Muscle of leg (tissue), 16 donors: ENCODE measurements at places on chromosomes 3 and 15.

- peak; percentile 67 for DNase-seq
Observed at GRCh38 chr3:100709842-100710260, 557 bp downstream of the TFG start.

- DNase-seq = no peak
Observed at GRCh38 chr3:189519458-189519857, 111.7 kb upstream of the TP63 start.

DNA sequence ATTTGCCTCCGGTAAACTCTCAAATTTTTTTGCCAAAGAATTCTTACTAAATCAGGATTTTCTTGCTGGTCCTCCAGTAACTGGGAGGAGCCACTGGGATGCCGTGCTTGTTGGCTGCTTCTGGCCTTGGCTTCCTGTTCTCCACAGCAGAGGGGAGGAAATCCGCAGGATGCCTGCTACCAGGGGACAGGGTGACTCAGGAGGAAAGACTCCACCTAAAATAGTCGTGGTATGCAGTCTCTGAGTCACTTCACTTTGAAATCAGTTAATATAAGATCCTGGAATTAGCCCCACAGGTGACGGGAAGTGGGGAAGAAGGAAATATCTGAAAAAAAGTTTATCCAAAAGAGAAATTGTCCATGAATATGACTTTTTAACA lies 6.5 kb upstream of the TM4SF18 start:
- DNase-seq = peak; percentile 77

- DNase-seq = no peak
Observed at GRCh38 chr3:196232154-196232881, 16.0 kb downstream of the SLC51A start.

- DNase-seq = peak; percentile 76
Observed at GRCh38 chr3:25510797-25511196, 82.7 kb downstream of the RARB start.

DNA sequence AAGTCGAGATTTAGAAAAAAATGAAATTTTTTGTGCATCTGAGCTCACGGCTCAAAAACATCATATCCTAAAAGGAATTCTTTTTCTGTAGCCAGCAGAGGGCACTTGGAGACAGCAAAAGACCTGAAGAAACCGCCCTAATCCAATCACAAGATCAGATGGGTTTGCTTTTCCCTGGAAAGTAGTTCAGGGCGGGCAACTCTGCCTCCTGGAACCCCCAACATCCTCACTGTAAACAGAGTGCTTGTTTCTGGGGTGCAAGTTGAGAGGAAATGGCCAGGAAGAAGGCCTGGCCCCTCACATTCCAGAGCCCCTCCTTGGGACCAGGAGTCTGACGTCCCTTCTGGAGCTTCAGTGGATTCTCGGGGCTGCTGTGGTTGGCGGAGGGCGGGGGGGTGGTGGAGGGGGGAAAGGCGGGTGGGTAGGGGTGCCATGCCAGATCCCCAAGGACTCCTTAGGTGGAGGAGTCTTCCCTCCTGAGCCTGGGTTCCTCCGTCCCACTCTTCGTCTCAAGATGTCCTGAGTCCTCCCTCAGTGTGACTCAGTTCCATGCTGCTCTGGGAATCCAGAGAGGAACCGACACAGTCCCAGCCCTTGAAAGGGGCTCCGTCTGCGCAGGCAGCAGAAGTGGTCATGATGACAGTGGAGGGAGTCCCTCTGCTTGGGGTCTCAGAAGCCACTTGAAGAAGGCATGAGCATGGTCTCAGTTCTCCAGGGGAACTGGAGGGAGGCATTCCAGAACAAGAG lies 35.9 kb downstream of the CCK start:
- peak; percentile 73 for DNase-seq

GRCh38 chr3:17643691-17644090 lies 98.7 kb downstream of the TBC1D5 start:
- no peak for DNase-seq

- DNase-seq = no peak
Observed at GRCh38 chr3:184388164-184388935, 8.5 kb downstream of the CHRD start.

DNA sequence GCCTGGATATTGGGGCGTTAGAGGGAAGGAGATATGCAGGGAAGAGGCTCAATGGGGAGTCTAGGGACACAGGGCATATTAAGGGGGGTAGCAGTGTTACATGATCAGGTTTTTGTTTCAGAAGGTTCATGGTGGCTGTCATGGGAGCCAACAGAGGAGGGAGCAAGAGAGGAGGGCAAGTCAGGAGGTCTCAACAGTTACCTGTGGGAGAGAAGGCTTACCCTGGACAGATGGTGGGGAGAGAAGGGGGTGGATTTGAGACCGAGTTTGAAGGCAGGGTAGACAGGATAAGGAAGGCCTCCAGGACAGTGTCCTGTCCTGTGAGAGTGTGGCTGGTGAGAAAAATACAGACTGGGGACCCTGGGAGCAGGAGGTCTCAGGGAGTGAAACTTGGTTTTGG lies 3.8 kb upstream of the WNT7A start:
- no peak for DNase-seq

GRCh38 chr3:55557549-55557948 lies 70.4 kb upstream of the WNT5A start:
- DNase-seq = no peak

- no peak for DNase-seq
Observed at GRCh38 chr15:84766461-84767035, 18.2 kb downstream of the ZNF592 start.

- DNase-seq = no peak
Observed at GRCh38 chr3:23372285-23372684, 169.2 kb downstream of the UBE2E2 start.

GRCh38 chr15:80489030-80489594 lies 84.9 kb downstream of the ARNT2 start:
- DNase-seq = peak; percentile 73

DNA sequence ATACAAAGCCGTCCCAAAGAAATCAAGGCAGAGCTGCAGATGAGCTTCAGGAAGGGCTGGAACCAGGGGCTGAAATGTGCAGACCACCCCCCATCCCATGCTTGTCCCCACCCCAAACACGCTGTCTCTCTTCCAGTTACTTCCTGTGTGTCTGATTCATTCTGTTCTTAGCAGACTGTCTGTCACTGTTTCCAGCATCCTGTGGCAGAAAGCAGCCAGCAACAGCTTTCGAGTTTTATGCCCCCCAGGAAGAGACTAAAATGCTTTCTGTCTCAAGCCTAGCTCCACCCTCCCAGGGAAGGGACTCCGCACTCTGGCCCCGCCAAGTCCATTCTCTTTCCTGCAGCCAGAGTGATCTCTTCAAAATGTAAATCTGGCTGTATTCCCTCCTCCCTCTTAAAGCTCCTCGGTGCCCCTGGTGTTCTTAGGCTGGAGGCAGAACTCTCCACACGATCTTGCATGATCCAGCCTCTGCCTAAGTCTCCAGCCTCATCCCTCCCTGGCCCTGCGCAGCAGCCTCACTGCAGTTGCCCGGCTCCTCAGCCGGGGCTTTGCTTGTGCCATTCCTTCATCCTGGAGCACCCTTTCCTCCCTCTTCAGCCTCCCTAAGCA lies 41.5 kb downstream of the HRH1 start:
- peak; percentile 69 for DNase-seq

DNA sequence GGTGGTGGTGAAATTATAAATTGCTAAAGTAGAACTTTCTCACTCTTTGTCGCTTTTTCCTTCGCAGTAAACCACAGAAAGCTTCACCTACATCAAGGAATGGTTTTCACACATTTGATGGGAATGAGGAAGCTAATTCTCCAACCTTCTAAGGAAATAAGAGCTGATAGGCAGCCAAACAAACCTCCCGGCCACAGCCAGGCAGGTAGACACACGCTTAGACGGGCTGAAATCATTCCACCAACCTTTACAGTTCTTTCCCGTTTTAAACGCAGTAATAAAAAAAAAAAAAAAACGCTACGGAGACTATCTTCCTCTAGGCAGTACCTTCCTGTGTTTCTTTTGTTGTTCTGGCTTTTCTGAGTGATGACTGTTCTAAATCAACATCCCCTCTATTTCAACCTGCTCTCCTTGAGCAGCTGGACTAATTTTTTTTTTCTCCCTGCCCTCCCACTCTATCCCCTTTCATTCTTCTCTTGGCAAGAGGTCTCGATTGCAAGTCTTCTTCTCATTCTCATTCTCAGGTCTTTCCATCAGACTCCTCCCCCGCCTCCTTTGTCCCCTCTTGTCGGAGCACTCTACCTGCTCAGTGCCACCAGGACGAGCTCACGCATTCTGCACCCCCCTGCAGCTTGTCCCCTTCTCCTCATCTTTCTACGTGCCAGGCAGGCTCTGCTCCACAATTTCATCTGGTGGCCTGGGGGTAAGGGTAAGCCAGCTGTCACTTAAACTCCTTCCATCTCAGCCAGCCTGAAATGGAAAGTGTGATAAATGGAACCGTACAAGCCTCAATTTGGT lies 391.1 kb upstream of the MDFIC2 start:
- no peak for DNase-seq

DNA sequence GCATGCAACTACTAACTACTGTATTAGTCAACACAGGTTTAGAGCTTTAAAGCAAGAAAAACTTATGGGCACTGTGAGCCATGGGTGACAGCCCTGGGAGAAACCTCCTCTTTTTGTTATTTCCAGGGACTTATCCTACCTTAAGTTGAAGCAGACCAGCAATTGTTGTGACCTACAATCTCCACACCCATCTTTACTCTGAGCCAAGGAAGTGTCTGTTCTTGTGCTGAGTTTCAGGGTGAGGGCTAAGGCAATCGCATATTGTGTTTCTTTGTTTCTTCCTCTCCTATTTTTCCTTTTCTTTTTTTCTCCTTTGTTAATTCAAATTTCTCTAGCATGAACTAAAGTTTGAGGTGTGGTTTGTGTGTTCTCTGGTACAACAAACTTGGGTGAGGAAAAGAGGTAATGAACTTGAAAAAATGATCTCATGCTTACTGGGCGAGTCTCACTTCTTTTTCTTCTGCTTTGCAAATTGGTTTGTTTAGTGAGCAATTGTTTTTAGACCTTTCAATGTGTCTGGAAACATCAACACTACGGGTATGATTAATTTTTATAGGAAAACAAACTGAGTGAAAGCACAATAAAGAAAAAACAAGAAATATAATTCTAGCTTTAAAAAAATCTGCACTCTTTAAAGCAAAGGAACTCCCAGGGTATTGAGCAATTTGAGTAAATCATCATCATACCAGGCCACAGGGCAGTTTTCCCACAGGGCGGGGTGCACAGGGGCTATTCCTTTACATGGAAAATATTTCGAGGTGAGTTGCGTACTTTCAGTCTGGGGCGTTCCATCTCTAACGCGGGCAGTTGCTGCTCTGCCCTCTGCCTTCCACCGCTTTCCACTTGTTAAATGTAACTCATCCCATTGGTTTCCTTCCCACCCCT lies 2.7 kb downstream of the UPK1B start:
- no peak for DNase-seq
